DMS153 (cell line): ENCODE measurements at places on chromosomes 13 and 19.

GRCh38 chr19:40371802-40372122 lies 18.2 kb downstream of the HIPK4 start:
- no peak for DNase-seq

GRCh38 chr13:33913829-33914228 lies 95.9 kb downstream of the RFC3 start:
- no peak for DNase-seq

DNA sequence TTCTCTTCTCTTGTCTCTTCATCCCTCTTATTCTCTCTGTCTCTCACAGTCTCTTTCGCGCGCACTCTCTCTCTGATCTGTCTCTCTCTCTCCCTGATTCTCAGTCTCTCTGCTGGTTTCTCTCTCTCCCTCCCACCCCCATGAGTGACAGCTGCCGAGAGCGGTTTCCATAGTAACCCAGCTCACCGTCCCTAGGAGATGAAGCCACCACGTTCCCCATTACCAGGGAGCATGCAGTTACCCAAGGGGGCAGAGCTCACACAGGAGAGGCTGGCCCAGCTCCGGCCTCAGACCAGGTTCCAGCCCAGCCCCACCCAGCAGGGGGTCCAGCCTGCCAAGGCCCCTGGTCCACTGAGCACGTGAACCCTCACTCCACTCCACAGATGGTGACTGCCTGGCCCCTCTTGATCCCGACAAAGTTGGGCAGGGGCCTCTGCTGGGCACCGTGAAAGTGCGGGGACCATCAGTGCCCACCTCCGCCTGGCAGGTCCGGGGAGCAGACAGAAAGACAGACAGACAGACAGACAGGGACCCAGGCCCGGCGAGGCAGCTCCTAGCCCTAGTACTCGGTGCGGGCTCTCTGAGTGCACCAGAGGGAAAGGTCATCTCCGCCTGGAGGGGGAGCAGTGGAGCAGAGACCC lies 50.6 kb downstream of the CELF5 start:
- no peak for DNase-seq

GRCh38 chr13:21538753-21539152 lies 65.2 kb downstream of the MICU2 start:
- no peak for DNase-seq

DNA sequence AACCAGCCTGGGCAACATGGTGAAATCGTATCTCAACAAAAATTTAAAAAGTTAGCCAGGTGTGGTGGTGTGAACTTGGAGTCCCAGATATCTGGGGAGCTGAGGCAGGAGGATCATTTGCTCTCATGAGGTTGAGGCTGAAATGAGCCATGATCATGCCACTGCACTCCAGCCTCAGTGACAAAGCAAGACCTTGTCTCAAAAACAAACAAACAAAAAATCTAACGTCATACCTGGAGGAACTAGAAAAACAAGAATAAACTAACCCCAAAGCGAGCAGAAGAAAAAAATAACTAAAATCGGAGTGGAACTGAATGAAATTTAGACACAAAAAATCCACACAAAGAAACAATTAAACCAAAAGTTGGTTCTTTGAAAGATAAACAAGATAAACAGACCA lies 1885.1 kb downstream of the OLFM4 start:
- no peak for DNase-seq

DNA sequence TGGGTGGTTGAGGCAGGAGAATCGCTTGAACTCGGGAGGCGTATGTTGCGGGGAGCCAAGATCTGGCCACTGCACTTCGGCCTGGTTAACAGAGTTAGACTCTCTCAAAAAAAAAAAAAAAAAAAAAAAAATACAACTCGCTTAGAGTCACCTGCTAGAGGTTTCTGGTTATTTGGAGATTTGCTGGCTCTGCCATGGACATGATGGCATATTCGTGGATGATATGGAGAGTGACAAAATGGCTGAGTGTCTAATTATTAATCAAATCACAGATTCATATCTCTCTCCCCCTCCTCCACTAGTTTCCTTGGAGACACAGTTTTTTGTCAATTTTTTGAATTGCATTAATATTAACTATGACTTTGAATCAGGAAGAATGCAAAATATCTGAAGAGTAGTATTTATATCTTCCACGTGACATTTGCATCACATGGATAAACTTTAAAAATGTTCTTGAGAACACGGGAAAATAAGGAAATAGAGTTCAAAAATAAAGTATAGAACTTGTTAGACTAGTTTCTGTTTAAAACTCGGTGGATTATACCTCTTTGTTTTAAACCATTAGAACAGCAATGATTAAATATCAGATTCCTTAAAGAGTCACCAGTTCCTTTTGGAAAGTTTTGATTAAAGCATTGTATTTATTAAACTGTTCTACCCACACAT lies 47.8 kb downstream of the KLF5 start:
- DNase-seq, result no peak

DNA sequence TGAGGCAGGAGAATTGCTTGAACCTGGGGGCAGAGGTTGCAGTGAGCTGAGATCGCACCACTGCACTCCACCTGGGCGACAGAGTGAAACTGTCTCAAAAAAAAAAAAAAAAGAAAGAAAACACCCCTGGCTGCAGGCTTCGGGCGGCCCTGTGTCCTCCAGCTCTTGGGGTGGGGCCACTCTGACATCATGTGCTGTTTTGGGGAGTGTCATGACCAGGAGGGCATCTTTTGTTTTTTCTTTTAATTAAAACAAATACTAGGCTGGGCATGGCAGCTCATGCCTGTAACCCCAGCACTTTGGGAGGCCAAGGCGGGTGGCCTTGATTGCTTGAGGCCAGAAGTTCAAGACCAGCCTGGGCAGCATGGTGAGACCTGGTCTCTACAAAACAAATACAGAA lies 52.1 kb downstream of the KDM4B start:
- DNase-seq, result no peak

GRCh38 chr13:38008636-38009035 lies 139.1 kb upstream of the TRPC4 start:
- DNase-seq, result no peak

GRCh38 chr13:76823969-76824368 lies 62.2 kb downstream of the KCTD12 start:
- DNase-seq, result no peak

GRCh38 chr13:46173656-46174055 lies 8.3 kb downstream of the LCP1 start:
- no peak for DNase-seq
